Fibroblast of the aortic adventitia (primary cell): ENCODE measurements at places on chromosomes 16 and 17. TPM values are rescaled to one million over a fixed set of nuclear protein-coding genes. Genes with fewer than 3 reads are reported as not detected.
A peak's percentile ranks its signal among the peaks of the same experiment; 100 is the strongest.

The ARHGDIA gene
- total RNA-seq: 95.1 and 149 TPM in 2 replicates

The HOXB3 gene
- total RNA-seq: 9.7 and 14.2 TPM in 2 replicates

The TNFSF12 gene
- 10.1 and 14.5 TPM in 2 replicates for total RNA-seq

The CBFA2T3 gene
- not detected in 2 replicates for total RNA-seq

The EXOC3L1 gene
- total RNA-seq: 0.98 TPM in 1 of 2 replicates, not detected in the other

The CFAP97D1 gene
- total RNA-seq: not detected in 2 replicates

The ITPRIPL2 gene
- total RNA-seq: 41.1 and 60.1 TPM in 2 replicates

The HLF gene
- total RNA-seq: 4.4 TPM in 1 of 2 replicates, not detected in the other

The TERB1 gene
- total RNA-seq: 0.08 and 0.09 TPM in 2 replicates

The DPEP2 gene
- not detected in 2 replicates for total RNA-seq

DNA sequence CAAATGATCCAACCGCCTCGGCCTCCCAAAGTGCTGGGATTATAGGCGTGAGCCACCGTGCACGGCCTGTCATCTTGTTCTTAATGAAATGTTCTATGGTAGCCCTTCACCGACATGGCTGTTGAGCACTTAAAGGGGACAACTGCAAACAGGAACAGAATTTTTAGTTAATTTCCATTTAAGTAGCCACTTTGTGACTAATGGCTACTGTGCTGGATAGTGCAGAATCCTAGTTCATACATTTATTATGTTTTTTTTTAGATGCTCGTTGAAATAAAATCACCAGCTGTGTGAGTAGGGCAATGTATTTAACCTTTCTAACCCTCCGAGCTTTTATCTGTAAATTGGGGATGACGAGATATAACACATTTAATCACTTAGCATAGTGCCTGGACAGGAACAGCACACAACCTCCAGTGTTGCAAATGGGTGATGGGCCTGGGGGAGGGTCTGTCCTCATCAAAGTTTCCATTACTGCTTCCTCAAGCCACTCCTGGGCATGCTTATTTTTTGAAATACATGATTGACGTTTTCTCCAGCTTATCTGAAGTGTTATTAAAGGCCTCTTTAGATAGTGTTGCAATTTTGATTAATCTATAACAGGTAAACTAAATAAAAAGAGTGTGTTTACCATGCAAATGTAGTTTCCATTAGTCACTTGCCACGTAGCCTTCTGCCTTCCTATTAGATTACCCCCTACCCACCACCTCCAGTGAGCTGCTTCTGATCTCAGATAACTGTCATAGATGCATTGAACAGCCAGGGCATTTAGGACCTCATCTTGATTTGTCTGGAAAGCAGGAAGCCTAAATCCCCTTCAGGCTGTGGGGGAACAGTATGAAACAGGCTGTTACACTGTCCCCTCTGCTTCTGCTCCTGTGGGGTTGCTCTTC, 42.5 kb upstream of the TANC2 start:
- no peak for DNase-seq

- DNase-seq: no peak
Observed at GRCh38 chr16:87754535-87754934, 11.3 kb downstream of the KLHDC4 start.

GRCh38 chr17:78101112-78101511, 27.4 kb downstream of the TMC6 start:
- DNase-seq: no peak

- DNase-seq: no peak
Observed at GRCh38 chr17:78450696-78451345, 72.4 kb downstream of the PGS1 start.

DNA sequence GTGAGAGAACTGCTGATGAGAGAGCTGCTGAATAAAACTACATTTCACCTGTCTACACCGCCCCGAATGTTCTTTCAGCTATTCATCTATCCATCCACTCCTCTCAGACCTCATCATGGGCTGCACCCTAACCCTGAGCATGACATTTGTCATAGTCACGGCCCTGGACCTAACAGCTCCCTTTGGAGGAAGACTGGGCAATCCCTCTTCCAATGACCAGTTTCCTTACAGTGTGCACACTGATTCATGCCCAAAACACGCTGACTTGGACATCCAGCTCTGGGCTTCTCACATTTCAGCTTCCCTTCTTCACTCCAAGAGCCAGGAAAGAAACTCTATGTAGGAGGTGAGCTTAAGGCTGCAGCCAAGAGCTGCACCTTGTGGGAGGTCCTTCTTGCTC, 41.8 kb upstream of the ARL4D start:
- DNase-seq: peak; percentile 92

GRCh38 chr17:75116737-75117136, 7.0 kb downstream of the ARMC7 start:
- DNase-seq: peak; percentile 37

DNA sequence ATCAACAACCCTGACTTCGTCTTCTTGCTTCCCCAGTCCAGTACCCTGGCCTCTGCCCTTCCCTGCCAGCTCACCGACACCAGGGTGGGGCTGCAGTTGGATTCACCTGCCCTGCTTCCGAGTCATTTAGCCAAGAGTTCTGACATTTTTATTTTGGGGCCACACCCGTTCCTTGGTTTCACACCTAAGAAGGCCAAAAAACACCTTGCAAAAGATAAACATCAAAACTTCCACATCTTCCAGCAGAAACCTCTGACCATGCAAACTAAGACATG, 41.8 kb upstream of the GFOD2 start:
- DNase-seq: no peak

- peak; percentile 9 for DNase-seq
Observed at GRCh38 chr17:19337712-19338023, 24.9 kb downstream of the B9D1 start.

GRCh38 chr17:29566473-29567303, at the start of gene ABHD15:
TSS of gene ABHD15 (minus strand) at chr17:29567037. CDS start at chr17:29566966, 71 bp downstream.
- peak; percentile 55 for DNase-seq

DNA sequence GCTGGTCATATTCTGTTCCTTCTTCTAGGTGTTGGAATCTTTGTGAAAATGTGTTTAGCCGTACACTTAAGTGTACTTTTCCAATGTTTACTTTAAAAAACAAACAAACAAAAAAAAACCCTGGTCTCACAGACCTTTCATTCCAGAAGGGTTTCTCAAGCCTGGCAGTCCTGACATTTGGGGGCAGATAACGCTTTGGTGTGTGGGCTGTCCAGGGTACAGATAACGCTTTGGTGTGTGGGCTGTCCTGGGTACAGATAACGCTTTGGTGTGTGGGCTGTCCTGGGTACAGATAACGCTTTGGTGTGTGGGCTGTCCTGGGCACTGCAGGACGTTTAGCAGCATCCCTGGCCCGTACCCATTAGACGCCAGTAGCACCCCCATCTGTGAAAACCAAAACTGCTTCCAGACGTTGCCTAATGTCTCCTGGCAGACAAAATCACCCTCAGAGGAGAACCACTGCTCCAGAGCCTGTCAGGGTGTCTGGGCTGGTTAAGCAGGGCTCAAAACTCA, 15.2 kb upstream of the FLCN start:
- no peak for DNase-seq

- peak; percentile 92 for DNase-seq
Observed at GRCh38 chr17:2102931-2103809, 48.3 kb downstream of the HIC1 start.

- DNase-seq: no peak
Observed at GRCh38 chr16:80564394-80564793, 23.6 kb downstream of the DYNLRB2 start.

- DNase-seq: no peak
Observed at GRCh38 chr16:57179215-57179828, 6.5 kb downstream of the PSME3IP1 start.

DNA sequence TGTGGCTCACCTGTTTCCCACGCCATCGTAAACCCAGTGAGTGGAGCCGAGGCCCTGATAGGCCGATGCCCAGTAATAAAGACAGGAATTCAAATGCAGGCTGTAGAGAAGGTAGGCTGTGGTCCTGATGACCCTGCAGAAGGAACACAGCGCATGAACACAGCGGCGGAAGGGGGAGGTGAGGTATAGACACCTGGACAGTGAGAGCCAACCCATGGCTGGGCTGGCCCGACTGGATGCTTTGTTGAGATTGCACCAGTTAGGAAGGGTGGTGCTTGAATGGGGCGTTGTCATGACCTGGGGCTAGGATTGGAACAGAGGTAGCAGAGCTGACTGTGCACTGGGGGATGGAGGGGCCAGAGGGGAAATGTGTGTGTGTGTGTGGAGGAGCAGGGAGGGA, 59.2 kb downstream of the CNGB1 start:
- no peak for DNase-seq

GRCh38 chr17:77147357-77147801, 6.6 kb downstream of the SEC14L1 start:
- no peak for DNase-seq

GRCh38 chr17:39676198-39676819, 8.1 kb downstream of the PNMT start:
- DNase-seq: no peak

DNA sequence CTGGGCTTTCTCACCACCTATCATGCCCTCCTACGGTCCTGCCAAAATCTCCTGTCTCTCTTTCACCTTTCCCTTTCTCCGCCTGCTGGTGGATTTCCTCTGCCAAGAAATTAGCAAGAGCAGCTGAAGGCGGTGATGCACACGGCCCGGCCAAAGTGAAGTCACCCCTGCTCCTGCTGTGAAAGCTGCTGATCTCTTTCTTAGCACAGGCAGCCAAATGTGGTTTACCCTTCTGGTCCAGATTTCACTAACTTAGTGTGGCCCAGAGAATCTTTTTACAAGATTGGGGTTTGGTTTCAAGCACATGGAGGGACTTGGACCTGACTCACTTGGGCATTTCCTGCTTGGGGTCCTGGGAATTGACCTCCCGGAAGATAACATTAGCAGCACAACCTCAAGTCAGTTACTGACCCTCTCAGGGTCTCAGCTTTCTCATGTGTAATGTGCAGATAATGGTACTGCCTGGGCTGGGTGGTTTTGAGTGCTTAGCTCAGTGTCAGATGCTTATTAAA, 155.7 kb downstream of the SOCS1 start:
- peak; percentile 94 for DNase-seq

GRCh38 chr17:48571826-48572417, 6.2 kb downstream of the HOXB4 start:
- peak; percentile 55 for DNase-seq

- peak; percentile 60 for DNase-seq
Observed at GRCh38 chr17:39591958-39592954, 15.5 kb downstream of the NEUROD2 start.

DNA sequence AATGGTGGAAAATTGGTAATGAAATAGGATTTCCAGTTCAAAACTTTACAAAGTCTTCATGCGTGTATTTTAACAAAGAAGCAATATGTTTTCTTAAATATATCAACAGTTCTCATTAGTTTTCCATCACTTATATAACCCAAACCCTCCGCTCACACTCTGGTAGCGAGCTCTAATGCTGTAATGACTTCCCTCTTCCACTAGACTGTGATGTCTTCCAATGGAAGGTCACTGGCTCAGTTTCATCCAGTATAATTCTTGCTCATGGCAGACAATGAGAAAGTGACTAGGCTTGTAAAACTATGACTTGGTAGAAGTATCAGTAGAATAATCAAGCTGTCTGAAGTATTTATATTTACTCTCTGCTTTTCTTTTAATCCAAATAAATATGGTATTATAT, 32.8 kb downstream of the NETO2 start:
- no peak for DNase-seq

- DNase-seq: no peak
Observed at GRCh38 chr16:80985611-80986010, 21.1 kb downstream of the CMC2 start.
